ENCODE measurements at places on chromosomes 5 and 9.

DNA sequence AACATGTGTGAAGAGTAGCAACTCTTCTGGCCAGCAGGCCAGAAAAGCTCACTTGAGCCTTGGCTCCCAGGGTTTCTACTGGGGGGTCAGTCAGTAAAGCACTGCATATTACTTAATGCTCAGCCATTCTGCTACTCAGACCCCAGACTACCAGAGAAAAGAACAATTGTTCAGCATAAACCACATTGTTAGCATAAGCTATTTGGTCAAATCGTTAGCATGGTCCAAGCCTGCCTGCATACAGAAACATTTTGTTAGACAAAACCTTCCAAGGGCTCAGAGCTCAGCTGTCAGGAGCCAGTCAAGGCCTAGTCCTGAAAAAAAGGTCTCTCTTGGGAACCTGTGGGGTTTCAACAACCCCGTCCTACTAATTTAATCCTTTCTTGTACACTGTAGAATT is 449.3 kb downstream of the PRR16 start:
- DNase-seq: no peak

DNA sequence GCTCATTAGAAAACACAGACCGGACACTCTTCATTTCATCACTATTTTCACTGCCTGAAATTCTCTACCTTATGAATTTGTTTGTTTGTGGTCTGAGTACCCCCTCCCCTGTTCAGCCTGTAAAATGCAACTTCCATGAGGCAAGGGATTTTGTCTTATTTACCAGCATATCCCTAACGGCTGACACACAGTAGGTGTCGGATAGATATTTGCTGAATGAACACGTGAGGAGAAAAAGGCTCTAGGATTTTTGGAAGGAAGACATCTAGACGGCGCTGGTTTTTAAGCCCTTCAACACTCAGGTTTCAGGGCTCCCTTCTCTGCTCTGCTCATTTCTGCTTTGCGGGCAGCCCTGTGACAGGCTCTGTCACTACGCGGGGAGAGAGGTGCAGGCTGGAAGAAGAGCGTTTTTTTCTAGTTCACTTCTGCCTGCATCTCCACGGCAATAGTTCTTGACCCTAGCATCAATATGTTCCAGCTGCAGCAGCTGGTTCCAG is 41.0 kb downstream of the KCNMB1 start:
- DNase-seq: no peak

GRCh38 chr5:116531117-116531516 is 43.5 kb downstream of the SEMA6A start:
- no peak for DNase-seq

DNA sequence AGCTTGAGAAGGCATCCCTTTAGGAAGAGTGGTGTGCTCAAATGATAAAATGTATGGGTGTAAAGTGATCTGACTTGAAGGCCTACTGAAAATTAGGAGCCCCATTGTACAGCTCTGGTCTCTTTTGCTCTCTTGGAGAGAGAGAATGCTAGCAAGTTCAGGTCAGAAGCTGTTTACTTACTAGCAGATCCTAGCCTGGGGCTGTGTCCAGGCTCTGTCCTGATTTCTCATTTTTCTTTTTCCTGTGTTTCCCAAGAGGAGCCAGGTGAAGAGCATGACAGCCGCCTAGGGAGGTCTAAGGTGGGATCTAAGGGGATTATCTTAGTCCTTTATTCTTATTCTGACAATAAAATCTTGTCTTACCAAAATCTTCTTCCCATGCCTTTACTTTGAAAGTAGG is 272.8 kb downstream of the NNT start:
- DNase-seq: no peak

GRCh38 chr5:53476531-53477480 is 3.6 kb upstream of the FST start:
- no peak for DNase-seq

- no peak for DNase-seq
Measured at GRCh38 chr5:135329913-135330797, 68.9 kb downstream of the MACROH2A1 start.

GRCh38 chr9:133234577-133235322 is 25.7 kb upstream of the OBP2B start:
- no peak for DNase-seq

DNA sequence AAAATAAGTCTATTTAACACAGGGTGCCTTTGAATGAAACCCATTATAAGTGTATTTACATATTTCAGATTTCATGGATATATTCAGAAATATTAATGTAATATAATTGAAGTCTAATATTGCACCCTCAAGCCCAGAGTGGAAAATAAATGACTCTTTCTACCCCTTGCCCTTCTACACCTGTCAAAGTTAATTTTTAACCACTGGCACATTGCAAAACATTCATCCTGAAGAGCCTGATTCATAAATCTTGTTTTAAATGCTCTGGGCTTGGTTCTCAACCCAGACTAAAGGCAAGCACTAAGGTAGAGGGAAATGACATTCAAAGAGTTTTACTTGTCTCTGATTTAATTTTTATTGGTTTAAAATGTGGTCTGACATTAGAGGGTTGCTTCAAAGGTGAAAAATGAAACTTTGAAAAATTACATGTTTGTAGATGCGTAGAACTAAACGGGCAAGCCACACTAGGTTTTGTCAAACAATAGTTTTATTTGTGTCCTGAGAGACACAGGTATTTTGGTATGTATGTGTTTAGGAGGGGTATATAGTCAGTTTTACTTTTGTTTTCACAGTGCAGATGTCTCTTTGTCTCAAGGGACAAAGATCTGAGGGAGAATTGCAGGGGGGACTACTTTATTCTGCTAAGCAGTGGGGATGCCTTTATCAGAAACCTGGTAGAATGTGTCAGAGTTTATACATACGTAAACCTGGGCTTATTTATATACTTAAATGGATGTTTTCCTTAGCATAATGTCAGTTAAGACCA is 69.7 kb downstream of the PIK3R1 start:
- DNase-seq: no peak

DNA sequence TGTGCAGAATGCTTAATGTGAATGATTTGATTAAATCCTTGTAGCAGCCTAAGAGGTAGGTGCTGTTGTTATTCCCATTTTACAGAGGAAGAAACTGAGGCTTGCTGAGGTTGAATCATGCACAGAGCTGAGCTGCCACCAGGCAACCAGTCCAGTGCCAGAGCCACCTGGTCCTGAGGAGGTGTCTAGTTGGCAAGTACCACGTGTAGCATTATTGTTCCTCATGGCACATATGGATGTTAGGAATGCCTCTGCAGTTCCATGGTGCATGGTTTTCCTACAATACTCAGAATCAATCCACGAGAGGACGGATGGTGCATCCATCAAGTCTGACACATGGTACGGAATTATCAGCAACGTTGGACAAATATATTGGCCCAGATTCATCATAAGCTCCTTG is 8.9 kb downstream of the UBE2QL1 start:
- no peak for DNase-seq

DNA sequence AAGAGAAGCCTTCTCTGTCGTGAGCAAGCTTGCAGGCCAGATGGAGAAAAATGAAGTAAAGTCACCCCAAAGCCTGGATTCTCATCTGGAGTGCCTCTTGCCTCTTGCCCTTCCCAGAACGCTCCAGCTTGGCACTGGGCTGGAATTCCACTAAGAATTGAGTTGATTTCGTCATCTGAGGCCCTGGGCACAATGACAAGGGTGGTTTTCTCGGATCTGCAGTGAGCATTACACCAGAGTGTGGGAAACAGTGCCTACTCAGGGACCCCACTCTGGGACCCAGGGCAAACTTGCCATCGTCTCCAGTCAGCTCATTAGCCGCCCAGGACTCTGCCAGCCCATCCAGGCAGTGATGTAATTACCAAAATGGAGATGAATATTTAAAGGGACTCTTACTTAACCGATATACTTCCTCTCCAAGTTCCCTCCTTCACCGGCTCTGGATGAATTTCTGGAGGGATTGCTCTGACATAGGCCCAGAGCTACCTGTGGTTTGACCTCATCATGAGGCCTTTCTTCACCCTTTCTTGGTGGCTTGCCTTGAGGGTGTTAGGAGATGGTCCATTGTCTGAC is 44.7 kb upstream of the LCP2 start:
- no peak for DNase-seq

DNA sequence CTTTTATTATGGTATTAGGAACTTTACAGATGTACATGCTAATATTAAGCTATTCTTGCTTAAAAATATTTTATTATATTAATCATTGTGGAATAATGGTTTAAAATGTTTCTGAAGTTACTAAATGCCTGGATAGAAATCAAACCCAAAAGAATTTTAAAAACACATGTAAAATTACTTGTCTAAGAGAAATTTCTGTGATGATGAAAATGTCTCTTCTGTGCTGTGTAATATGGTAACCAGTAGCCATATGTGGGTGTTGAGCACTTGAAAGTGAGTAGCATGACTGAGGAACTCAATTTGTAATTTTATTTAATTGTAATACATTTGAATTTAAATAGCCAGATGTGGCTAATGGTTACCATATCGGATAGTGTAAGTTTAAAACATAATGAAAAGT is 66.7 kb upstream of the HSPB3 start:
- no peak for DNase-seq

GRCh38 chr9:124769549-124770358 is 1.4 kb downstream of the NR6A1 start:
- no peak for DNase-seq

- DNase-seq: peak; percentile 27
Measured at GRCh38 chr9:78001946-78002731, 29.5 kb downstream of the GNAQ start.

DNA sequence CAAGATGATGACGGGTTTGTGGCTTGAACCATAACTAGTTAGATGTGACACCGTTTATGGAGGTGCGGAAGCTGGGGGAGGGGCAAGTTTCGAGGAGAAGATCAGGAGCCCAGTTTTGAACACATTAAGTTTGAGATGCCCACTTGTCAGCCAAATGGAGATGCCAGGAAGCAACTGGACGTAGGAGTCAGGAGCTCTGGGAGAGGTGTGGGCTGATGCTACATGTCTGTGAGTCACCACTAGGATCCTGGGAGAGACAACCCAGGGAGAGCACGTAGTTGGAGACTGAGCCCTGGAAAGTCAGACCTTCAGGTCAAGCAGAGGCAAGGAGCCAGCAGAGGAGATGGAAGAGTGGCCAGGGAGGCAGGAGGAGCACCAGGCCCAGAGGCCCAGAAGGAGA is 48.8 kb upstream of the SLC25A51 start:
- DNase-seq: no peak

DNA sequence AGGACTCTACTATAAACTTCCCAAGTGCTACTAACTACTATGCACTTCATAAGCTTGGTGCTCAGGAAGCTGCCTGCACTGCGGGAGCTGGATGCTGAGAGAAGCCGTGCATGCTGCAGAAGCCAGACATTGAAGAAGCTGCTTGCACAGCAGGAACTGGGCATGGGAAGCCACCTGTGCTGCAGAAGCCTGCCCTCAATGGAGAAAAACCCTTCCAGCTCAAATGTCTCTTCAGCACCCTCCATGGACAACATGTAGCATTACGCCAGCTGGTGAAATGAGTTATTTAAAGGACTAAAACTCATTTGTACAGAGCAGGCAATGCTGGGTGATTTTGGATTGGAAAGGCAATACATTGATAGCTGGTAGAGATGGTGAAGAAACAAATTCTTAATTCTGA is 247.2 kb downstream of the KIF4B start:
- no peak for DNase-seq

DNA sequence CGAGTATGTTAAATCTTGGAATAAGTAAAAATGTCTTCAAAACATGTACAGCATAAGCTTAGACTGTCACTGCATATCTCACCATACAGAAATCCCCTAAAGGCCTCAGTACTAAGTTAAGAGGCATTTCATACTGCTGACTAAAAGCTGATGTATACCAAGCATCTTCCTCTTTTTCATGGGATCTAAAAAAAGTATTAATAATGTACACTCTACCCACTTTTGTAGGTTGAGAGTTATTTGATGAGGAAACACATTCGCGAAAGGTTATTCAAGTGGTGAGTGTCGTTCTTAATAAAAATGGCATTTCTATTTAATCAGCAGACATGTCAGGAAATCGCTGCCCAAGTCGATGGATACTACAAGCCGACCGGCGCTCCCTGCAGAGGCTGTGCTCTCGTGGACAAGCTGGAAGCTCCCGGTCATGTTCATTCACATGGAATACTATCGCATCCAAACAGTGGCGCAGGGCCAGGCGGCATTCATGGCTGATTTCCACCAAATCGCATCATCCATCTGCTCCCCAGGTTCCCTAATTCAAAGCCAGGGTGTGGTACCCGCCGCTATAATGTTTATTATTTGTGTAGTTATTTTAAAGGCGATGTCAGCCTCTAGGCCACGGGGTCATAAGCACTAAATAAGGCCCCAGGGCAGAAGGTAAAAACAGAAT is 724 bp downstream of the SGTB start:
- no peak for DNase-seq

DNA sequence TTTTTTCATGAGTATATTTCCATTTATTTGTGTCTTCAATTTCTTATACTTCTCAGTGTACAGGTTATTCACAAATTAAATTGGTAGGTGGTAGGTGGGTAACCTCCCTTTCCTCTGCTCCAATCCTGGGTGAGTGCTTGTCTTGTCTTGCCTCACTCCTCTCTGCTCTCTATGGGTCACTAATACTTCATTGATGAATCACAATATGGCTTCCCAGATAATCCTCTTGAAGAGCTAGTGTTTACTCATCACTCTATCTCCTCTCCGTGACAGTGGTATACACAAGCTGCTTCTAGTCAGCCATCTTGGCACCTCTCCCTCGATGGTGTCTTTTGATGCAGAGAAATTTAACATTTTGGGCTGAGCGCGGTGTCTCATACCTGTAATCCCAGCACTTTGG is 331.8 kb upstream of the NMUR2 start:
- DNase-seq: no peak

- no peak for DNase-seq
Measured at GRCh38 chr9:120474591-120475243, 105.2 kb downstream of the CDK5RAP2 start.

GRCh38 chr9:134548185-134548584 is 93.4 kb upstream of the COL5A1 start:
- DNase-seq: no peak

DNA sequence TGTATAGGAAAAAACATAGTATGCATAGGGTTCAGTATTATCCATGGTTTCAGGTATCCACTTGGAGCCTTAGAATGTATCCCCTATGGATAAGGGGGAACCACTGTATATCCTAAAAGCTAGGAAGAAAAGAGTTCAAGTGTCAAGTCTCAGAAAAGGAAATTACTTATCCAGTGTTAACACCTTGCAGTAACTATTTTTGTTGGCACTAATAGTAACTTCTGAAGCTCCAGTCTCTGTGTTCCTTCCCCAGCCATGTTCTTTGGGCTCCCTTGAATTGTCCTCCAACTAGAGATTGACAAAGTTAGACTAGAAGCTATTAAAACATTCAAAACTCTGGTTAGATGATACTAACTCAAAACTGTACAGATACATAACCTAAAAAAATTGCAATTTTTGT is 370.8 kb downstream of the NFIB start:
- no peak for DNase-seq

Measured in HS-27A (cell line).